Epithelial cell of prostate (primary cell): ENCODE measurements at places on chromosomes 4 and X.

- DNase-seq, result no peak
Measured at GRCh38 chr4:15558561-15558960, 88.9 kb downstream of the CC2D2A start.

- no peak for DNase-seq
Measured at GRCh38 chr4:86934147-86934770, 552 bp upstream of the AFF1 start.

- no peak for DNase-seq
Measured at GRCh38 chrX:56788717-56789122, 59.7 kb downstream of the NBDY start.

- DNase-seq, result no peak
Measured at GRCh38 chrX:23885803-23886202, 21.9 kb downstream of the APOO start.

GRCh38 chr4:181119186-181119585, 1124.0 kb upstream of the TENM3 start:
- no peak for DNase-seq

DNA sequence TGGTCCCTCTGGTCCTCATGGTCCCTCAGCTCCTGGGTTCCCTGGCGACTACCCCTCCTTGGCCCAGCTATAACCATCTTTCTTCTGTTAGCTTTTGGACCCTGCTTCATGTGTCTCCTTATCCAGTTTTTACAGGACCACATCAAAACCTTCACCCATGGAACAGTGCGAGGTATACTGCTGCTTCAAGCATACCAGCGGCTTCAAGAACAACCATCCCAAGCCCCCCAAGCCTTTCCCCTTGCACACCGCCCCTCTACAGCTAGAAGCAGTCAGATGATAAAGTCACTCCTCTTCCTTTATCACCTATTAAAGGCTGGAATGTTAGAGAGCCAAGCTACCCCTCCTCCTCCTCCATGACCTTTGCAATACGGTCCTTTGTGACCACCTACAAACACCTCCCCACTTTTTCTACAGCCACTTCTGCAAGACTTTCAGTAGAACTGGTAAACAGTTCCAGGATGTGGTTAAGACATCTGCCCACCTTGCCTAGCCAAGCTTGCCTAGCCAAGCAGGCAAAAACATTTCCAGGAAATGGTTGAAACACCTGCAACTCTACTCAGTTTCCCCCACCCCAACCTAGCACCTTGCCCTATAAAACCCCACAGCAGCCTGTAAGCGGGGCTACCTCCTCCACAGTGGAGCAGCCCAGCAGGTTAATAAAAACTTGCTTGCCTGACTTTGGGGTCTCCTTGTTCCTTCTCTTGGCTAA, 125.7 kb downstream of the ZC4H2 start:
- DNase-seq, result no peak

- no peak for DNase-seq
Measured at GRCh38 chrX:40088803-40089540, 8.8 kb downstream of the BCOR start.

- DNase-seq, result no peak
Measured at GRCh38 chr4:40564815-40565483, 64.7 kb downstream of the RBM47 start.

DNA sequence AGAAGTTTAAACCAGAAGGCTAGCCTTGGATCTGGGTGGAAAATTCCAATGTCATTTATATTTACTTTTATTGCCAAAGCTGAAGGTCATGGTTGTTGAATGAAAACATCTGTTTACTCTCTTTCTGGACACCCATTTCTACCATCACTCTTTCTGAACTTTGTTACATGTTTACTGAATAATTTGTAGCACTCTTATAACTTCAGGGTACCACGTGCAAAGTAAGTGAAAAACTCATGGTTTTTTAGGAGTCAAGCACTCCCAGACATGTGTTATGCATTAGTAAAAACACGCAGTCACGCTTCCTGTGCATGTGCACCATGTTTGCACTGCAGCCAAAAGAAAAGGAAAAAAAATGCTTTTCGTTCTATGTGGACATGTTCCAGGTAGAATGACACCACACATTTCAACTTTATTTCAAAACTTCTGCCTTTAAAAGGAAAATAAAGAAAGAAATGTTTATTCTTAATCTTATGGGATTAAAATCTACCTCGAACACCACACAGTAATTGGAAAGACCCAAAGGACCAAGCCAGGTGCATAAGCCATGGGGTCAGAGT, 31.4 kb upstream of the ADH1C start:
- DNase-seq, result no peak

GRCh38 chr4:82422616-82423015, 7.6 kb downstream of the HNRNPDL start:
- no peak for DNase-seq

DNA sequence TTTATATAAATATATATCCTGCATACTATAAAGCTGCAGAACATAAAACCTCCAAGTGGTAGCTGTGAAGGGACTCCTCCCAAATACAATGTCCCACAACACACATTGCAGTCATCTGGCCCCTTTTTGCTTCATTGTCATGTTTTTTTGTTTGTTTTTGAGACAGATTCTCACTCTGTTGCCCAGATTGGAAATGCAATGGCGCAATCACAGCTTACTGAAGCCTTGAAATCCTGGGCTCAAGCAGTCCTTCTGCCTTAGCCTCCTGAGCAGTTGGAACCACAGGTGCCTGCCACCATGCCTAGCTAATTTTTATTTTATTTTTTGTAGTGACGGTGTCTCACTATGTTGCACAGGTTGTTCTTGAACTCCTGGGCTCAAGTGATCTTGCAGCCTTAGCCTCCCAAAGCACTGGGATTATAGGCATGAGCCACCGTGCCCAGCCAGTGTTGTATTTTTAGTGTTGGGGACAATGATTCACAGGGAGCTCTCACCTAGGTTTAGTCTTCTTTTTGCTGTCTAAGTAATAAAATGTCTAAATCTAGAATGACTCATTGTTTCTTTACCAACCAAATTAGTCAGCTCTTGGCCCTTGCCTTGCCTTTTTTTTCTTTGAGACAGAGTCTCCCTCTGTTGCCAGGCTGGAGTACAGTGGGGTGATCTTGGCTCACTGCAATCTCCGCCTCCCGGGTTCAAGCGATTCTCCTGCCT, 24.0 kb upstream of the XIAP start:
- DNase-seq, result no peak

DNA sequence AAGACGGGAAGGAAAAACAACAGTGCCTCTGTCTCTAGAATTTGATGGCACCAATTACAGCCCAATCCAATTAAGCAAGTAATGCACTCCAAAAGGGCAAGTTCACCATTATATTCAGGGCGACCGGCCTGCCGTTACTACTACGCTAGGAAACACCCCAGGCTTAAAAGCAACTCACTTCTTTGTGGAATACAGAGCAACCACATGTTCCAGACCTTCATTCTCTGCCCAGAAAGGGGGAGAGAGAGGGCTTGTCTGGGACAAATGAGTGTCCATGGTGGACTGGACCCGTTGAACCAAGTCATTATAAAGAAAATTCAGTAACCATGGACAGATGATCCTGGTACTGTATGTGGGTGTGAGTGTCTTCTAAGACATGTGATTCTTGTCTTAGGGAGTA, 1.6 kb downstream of the KDR start:
- DNase-seq, result no peak

- no peak for DNase-seq
Measured at GRCh38 chr4:143256456-143256855, 71.7 kb downstream of the USP38 start.

- no peak for DNase-seq
Measured at GRCh38 chr4:24846716-24847115, 51.3 kb downstream of the SOD3 start.

DNA sequence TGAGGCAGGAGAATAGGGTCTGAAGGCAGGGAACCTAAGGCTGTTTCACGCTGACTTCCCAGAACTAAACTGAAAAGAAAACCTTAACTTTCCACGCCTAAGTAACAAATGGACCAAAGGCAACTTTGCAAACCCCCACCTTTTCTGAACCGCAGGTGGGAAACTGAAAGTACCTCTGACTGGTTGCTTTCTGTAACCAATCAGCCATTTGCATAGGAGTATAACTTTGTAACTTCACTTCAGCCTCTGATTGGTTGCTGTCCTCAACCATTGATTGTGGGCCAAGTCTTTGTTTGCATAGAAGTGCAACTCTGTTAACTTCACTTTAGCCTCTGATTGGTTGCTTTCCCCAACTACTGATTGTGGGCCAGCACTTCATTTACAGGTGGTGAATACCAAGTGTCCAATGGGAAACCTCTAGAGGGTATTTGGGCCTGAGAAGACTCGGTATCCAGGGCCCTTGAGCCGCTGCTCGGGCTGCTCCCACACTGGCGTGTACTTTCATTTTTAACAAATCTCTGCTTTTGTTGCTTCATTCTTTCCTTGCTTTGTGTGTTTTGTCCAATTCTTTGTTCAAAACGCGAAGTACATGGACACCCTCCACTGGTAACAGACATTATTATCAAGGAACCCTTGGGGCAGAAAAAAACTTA, 121.6 kb upstream of the CBR4 start:
- DNase-seq, result no peak

- DNase-seq, result no peak
Measured at GRCh38 chr4:176268963-176269362, at the start of gene ASB5. Gene ASB5 (minus strand): TSS chr4:176269222. CDS start chr4:176269108, 114 bp downstream.

DNA sequence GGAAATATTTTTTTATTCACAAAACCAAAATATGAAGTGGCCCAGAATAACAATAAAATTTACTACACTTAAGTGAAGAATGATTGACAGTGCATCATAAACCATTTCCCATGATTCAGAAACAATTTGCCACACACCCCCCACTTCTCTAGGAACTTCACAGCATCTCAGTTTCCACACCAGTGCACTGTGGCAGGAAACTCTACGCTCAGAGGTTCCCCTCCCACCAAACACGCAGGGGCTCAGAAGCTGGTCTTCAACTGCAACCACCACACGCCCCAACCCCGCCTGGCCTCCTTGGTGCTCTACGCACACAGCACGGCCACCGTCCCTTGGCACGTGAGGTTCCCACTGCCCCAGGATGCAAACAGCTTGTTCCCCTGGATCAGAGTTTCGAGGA, 63.7 kb downstream of the ZFYVE28 start:
- no peak for DNase-seq

DNA sequence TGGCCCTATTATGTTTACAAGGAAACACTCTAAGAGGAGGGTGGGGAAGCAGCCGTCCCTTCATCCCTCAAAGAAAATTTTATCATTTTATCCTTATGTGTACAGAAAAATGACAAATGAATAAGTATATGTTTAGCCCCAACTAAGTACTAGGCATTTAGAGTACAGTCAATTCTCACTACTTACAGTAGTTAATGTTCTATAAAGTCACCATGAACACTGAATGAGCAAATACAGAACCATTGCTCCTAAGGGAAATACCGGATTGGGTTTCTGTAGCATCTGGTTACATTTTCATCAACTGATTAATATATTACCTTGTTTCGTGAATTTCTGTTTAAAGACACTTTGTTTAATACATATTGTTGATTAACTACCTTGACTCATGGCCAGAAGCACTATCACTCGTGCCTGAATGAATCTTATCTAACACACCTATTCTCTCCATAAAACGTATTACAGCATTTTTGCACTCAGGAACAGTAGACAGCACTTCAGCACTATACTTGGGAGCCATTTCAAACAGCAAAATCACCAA, 109.3 kb downstream of the ASB9 start:
- DNase-seq, result no peak

DNA sequence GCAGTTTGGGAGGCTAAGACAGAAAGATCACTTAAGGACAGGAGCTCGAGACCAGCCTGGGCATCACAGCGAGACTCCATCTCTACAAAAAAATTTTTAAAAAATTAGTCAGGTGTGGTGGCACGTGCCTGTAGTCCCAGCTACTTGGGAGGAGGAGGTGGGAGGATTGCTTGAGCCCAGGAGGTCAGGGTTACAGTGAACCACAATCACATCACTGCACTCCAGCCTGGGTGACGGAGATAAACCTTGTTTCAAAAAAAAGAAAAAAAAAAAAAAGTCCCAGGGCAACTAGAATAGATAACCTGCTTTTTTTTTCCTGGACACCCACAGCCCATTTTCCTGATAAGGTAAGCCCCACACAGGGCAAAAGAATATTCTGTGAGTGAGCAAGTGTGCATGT, 96.3 kb downstream of the C4orf51 start:
- DNase-seq, result no peak

- no peak for DNase-seq
Measured at GRCh38 chrX:118345045-118345463, 852 bp upstream of the WDR44 start.

DNA sequence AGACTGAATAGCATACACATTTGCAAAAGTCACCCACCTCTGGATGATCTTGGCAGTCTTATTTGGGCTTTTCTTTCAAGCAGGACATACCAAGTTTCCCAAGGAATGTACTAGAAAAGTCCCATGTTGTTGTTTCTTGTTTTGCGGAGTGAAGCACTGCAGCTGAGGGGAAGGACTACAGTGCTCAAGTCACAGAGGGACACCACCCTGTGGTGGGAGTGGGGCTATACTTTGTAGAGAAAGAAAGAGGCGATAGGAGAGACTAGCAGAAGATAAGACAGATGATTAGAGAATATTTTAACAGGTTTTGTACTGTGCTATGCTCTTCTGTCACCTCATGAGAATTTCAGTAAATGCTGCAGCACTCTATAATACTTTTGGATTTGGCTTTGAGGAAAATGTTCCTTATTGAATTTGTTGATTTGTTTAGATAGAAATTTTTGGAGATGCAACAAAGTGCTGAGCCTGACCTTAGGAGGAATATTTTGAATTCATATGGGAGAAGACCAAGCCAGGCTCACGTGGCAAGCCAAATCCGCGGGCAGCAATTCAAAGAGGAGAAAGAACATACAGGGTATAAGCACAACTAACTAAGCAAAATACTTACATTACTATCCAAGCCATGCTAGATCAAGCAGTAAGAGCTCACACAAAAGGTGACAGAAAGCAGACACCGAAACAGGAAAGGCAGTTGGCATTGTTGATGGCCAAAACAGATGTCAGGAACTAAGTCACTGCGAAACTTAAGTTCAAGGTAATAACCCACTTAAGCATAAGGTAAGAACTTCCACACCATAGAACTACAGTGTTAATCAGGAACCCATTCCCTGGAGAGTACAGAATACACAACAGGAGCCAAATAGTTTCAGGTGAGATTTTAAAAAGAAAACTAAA, 280.3 kb upstream of the INTU start:
- DNase-seq, result no peak

- peak; percentile 24 for DNase-seq
Measured at GRCh38 chrX:122582280-122582974, 601.7 kb upstream of the GRIA3 start.

GRCh38 chr4:186644737-186645261, 78.9 kb downstream of the FAT1 start:
- DNase-seq, result no peak

DNA sequence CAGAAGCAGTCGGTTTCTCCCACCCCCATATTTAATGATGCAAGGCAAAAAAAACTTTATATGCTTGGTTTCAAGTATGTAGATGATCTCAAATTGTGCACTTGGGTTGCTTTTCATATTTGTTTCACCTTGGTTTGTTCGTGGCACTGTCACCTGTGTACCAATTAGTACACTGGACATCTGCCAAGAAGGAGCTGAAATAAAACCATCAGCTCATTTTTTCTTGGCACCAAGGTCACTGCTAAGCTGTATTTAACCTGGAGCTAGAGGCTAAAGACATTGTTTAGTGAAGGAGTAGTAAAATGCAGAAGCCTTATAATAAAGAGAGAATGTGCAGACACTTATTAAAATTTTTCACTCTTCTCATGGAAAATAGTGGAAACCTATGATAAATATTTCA, 430.8 kb downstream of the ARHGAP24 start:
- DNase-seq, result no peak
